AG04450 (cell line): ENCODE measurements at places on chromosomes 13 and 19. TPM values are rescaled to one million over a fixed set of nuclear protein-coding genes. Genes with fewer than 3 reads are reported as not detected.

DNA sequence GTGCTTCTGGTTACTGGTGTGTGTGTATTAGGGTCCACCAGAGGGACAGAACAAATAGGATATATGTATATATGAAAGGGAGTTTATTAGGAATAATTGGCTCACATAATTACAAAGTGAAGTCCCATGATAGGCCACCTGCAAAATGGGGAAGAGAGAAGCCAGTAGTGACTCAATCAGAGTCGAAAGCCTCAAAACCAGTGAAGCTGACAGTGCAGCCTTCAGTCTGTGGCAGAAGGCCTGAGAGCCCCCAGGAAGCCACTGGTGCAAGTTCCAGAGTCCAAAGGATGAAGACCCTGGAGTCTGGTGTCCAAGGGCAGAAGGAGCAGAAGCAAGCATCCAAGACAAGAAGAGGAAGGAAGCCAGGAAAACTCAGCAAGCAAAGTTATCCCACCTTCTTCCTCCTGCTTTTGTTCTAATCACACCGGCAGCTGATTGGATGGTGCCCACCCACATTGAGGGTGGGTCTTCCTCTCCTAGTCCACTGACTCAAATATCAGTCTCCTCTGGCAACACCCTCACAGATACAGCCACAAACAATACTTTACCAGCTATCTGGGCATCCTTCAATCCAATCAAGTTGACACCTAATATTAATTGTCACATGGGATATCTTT lies 21.7 kb upstream of the SCEL start:
- DNase-seq, result no peak

FUT1 gene
- 0.02 and 0.07 TPM in 2 replicates for polyA plus RNA-seq

- DNase-seq, result no peak
These were observed 49.6 kb downstream of the ABCC4 start for GRCh38 chr13:95251641-95252040.

GRCh38 chr19:32349051-32349450 lies 3.6 kb downstream of the ZNF507 start:
- no peak for DNase-seq

DNA sequence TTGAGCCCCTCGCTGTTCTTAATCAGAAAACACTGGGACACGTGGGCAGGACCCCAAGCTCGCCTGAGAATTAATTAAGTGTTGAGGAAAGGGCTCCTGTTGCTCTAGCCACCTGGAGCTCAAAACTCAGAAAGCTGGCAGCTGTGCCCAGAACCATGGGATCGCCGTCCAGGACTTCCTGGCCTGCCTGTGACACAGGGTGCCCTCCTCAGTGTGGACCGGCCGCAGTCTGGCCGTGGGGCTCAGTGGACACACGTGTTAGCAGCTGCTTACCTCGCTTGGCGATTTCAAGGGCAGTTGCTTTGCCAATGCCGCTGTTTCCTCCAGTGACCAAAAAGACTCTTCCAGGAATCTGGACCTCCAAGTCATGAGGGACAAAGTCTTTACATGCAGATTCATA lies 4.7 kb downstream of the DHRS12 start:
- no peak for DNase-seq

- DNase-seq, result no peak
These were observed 2.5 kb downstream of the LYPD3 start for GRCh38 chr19:43462785-43463380.

GRCh38 chr19:8416796-8417195 lies 3.7 kb downstream of the MARCHF2 start:
- DNase-seq, result no peak

- DNase-seq, result no peak
These were observed 17.8 kb downstream of the ZNF507 start for GRCh38 chr19:32363175-32363574.

GRCh38 chr13:92355213-92355612 lies 871.4 kb upstream of the GPC6 start:
- no peak for DNase-seq

USHBP1 gene
- not detected in 2 replicates for polyA plus RNA-seq

- no peak for DNase-seq
These were observed 73.4 kb downstream of the RYR1 start for GRCh38 chr19:38506723-38507550.

DNA sequence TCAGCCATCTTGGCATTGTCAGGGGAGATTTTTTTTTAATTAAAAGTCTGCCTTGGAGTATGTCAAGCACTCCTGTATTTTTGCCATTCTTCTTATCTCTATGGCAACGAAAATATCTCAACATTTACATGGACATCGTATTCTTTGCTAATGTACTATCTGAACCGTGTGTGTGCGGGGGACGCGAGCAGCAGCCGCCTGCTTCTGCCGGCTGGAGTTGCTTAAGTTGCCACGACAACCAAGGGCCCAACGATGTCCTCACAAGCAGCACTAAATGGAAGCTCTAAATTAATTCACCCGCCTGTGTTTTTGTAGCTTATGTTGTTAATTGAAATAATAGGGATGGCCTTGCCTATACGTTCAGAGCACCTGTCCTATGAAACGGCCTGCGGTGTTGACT lies 309.5 kb downstream of the TEX29 start:
- DNase-seq, result no peak

DNA sequence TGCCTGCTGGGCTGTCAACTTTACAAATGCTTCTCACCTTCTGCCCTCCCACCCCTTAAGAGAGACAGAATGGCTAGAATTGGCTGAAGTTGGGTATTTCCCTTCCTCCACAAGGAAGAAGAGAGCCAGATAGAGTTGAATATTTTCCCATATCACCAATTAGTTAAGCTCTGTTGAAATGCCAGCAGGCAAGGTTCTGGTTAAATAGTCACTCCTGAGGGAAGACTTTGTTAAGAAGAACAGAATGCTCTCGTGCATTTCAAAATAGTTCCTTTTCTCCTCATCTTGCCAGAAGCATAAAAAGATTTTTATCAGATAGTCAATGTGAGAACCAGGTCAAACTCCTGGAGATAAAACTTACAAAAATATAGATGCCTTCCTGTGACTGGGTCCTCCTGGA lies 2857.0 kb upstream of the PCDH20 start:
- no peak for DNase-seq

DNA sequence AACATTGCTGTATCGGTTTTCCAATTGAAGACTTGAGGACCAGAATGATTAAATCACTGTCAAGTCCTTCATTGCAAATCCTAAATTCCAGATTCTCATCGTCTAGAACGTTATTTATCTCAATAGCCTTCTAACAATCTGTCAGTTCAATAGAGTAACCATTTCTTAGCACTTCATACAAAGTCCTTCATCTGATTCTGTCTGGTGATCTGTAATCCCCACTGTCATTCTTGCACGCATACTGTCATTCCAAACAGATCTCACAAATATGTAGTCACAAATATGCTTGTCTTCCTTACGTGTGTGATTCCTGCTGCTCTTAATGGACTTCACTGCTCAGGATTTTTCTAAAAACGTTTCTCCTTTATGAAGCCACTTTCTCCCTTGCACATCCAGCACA lies 1197.5 kb downstream of the EFNB2 start:
- no peak for DNase-seq

DNA sequence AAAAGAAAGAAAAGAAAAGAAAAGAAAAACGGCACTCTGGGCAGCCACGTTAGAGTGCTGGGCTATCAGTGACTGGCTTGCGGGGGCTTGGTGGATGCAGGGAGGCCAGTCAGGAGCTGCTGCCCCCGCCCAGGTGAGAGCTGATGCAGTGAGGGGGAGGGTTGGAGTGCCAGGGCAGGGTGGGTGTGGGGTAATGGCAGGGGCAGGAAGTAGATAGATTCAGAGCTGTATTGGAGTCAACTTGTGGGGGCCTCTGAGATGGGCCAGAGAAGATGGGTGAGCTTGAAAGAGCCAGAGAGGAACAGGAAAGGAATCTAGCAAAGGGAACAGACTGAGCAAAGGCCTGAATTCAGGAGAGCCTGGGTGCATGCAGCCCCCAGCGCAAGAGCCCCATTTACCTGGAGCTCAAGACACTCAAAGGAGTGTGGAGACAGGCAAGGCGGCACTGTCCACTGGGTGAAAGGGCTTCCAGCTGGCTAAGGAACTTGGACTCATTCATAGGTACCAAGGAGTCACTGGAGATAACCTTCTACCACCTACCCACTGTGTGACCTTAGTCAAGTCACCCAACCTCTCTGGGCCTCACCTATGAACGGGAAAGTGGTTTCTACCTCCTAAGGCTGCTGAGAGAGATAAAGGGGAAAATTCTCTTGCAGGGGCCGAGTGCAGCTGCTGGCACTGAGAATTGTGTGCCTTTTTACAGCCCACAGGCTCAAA lies 20.2 kb downstream of the VSTM2B start:
- DNase-seq, result no peak

ZNF625 gene
- polyA plus RNA-seq, result 3.3 and 3.4 TPM in 2 replicates

GRCh38 chr19:6269101-6269886 lies 10.5 kb downstream of the MLLT1 start:
- DNase-seq, result no peak

GRIK5 gene
- 0.04 and 0.05 TPM in 2 replicates for polyA plus RNA-seq

DNA sequence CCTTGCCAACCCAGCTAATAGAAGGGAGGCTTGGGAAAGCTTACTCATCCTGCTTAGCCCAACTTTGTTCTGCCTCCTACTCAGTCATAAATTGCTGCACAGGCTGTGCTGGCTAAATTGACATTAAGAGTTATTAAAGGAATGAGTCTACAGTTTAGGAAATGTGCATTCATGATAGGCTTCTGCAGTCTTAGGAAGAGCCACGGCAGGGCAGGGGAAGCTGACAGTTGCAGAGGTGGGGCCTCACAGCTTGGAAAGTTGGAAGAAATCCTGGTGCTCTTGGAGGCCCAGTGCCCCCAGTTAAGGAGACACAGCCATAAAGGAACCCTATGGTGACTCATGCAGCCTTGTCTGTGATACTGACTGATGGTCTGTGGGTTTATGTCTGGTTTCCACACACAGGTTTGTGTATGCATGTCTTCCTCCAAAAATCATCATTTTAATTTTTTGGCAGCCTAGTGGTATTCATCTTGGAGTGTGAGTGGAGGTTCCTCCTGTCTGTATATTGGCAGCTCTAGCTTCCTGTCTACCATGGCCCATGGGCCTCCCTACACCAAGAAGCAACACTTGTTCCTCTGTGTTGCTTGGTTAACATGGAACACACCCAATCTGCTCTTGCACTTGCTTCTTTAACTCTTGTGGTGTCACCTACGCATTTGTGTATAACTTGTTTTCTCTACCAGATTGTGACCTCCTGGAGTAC lies 135.0 kb upstream of the KL start:
- DNase-seq, result no peak
